Motor neuron (in vitro differentiated cells): ENCODE measurements at places on chromosomes 7 and 10.
A peak's percentile ranks its signal among the peaks of the same experiment; 100 is the strongest.

- ATAC-seq: no peak
Observed at GRCh38 chr7:125773113-125773785, 843.6 kb upstream of the POT1 start.

DNA sequence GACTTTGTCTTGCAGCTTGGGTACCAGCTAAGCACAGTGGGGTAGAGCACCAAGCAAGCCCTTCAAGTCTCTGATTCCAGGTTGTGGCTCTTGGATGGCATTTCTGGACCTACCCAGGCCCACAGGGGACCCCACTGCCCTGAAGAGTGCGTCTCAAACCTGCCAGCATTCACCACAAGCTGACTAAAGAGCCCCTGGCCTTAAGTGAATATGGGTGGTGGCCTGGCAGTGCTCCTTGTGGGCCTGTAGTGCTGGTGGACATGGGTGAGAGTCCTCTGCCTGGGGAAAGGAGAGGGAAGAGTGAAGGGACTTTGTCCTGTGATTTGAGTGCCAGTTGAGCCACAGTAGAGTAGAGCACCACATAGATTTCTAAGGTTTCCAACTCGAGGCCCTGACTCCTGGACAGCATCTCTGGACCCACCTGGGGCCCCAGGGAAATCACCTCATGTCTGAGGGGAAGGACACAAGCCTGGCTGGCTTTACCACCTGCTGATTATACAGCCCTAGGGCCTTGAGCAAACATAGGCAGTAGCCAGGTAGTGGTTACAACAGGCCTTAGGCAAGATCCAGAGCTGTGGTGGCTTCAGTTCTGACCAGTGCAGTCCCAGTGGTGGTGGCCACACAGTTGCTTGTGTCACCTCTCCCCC is 23.7 kb downstream of the GSDME start:
- no peak for ATAC-seq

- ATAC-seq: no peak
Observed at GRCh38 chr7:155789001-155789725, 23.1 kb downstream of the SHH start.

GRCh38 chr7:91915401-91916050 is 25.1 kb upstream of the AKAP9 start:
- ATAC-seq: no peak

GRCh38 chr10:75247797-75248196 is 12.0 kb upstream of the COMTD1 start:
- ATAC-seq: no peak

- no peak for ATAC-seq
Observed at GRCh38 chr7:106282390-106282789, 2.4 kb downstream of the NAMPT start.

DNA sequence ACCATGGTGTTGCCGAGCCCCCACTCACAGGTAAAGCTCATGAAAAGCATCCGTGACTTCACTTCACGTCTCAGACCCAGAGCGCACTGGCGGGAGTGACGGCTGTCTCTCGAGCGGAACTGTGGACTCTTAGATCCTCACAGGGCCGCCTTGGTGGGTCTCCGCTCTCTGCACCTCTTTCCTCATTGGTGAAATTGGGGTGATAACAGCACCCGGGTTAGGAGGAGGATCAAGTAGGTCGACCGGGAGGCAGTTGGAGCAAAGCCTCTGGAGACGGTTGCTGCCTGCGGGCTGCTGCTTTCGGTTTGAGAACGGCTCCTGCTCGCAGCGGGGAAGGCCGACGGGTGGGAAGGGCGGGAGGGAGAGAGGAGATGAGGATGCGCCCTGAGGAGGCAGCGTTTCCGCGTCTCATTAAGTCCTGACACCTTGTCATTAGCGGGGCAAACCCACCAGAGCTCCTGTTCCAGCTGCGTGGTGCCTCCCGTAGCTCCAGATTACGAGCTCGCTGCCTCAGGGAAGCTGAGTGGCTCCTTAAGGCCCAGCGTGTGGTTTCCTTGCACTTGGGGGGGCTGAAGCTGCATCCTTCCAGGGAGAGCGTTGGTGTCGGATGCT is 51.9 kb upstream of the CFAP46 start:
- ATAC-seq: peak; percentile 51

- no peak for ATAC-seq
Observed at GRCh38 chr10:86690231-86690630, 21.9 kb downstream of the LDB3 start.

GRCh38 chr10:120961795-120962755 is 110.9 kb downstream of the WDR11 start:
- ATAC-seq: no peak

- peak; percentile 68 for ATAC-seq
Observed at GRCh38 chr7:43954524-43955228, 28.4 kb downstream of the UBE2D4 start.

DNA sequence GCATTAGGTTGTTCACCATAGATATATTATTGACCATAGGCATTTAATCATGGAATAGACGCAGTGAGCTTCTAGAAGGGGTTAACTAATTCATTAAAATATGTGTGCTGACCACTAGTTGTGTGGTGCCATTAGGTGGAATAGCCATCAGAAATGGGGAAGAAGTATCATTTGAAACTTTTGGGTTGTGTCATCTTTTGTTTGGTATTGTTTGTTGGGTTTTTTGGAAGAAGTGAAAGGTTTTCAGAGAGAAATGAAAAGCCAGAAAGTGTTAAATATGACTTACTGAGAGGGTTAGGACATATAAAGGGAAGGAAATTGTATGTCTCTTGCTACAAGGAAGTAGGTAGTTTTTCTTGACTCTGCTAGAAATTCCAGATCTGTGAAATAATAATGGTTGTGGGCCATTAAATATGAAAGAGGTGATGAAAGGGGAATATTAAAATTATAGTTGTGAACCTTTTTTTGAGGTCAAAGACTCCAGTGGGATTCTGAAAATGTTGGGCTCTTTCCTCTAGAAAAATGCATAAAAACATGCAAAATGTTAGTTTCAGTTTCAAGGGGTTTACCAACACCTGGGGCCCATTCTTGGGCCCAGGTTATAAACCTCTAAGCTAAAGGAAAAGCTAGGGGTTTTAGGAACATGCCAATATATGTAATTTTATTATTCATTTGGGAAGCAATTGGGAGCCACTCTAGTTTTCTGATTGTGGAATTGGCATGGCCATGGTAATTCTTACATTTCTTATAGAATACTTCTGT is 348.5 kb downstream of the BBS9 start:
- ATAC-seq: no peak

DNA sequence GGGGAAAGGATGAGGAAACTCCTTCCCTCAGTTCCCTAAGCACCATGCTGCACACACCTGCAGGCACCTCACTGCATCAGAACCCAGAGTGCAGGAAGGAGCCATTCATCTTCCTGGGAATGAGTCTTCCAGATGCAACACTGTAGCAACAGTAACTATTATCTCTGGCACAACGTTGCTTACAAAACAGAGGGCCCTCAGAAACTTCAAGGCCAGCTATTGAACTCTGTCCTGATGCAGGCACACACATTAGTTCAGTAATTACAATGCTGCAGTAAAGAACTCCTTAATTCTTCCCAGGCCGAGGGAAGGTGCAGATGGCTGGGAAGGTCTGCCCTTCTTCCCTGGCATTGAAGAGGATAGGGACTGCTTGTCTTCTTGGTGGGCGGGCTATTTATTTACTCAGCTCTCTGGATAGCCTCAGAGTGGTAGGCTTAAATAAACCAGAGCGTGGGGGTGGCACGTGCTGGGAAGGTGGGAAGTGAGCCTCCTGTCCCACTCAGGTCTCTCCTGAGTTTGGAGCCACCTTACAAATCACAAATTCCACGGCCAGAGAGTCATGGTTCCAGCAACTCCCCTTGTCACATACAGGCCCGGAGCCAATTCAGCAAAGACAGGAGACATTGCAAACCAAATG is 125.1 kb upstream of the JCAD start:
- no peak for ATAC-seq

DNA sequence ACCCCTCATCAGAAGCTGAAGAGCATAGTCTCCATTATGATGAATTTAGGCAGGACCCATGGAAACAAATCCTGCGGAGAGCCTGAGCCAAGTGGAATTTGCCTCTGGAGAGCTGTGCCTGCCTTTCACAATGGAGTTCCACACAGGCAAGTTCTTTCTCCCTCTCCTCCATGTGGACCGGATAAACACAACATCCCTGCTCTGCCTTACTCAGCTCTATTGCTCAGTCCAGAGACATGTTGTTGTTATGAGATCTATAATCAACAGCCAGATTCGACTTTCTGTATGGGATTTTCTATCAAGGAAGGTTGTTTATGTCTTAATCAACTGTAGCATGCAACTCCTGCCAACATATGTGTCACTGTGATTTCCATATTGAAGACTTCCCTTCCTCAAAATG is 59.5 kb upstream of the ELMO1 start:
- no peak for ATAC-seq

GRCh38 chr7:11667810-11668185 is 164.2 kb downstream of the THSD7A start:
- no peak for ATAC-seq
